SJSA1 (cell line): ENCODE measurements at places on chromosomes 12 and 14. TPM values are rescaled to one million over a fixed set of nuclear protein-coding genes. Genes with fewer than 3 reads are reported as not detected.

The PMCH gene
- total RNA-seq = not detected in 2 replicates

The HOXC12 gene
- 8.6 and 11.0 TPM in 2 replicates for total RNA-seq

The IGFBP6 gene
- 58.0 and 64.5 TPM in 2 replicates for total RNA-seq

The HOXC6 gene
- total RNA-seq = 2.9 and 6.2 TPM in 2 replicates

The PLEKHD1 gene
- 0.03 TPM in 1 of 2 replicates, not detected in the other for total RNA-seq

The RPL10L gene
- not detected in 2 replicates for total RNA-seq

The ARHGAP5 gene
- total RNA-seq = 46.4 and 64.8 TPM in 2 replicates

DNA sequence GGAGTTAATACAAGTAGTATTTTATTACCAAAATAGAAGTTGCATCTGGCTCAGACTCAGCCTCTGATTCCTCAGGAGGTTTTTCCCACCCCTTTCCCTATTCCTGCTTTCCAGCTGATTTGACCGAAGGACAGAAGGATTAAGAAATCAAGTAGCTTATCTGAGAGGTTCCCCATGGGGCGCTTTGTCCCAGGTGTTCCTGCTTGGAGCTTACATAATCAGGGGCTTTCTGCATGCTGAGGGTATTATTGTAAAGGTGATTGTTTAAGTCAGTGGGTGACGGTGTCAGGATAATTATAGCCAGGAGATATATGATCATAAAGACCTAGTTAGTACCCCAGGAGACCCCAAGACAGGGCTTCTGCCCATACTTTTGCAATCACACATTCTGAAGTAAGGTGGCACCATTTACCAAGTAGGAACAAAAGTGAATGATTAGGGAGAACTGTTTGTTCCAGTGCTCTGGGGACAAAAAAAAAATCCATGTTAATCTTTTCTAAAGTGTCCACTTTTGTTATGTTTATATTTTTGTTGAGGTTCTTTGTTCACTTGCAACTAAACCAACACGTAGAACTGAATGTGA lies 921.3 kb downstream of the NRXN3 start:
- no peak for DNase-seq

DNA sequence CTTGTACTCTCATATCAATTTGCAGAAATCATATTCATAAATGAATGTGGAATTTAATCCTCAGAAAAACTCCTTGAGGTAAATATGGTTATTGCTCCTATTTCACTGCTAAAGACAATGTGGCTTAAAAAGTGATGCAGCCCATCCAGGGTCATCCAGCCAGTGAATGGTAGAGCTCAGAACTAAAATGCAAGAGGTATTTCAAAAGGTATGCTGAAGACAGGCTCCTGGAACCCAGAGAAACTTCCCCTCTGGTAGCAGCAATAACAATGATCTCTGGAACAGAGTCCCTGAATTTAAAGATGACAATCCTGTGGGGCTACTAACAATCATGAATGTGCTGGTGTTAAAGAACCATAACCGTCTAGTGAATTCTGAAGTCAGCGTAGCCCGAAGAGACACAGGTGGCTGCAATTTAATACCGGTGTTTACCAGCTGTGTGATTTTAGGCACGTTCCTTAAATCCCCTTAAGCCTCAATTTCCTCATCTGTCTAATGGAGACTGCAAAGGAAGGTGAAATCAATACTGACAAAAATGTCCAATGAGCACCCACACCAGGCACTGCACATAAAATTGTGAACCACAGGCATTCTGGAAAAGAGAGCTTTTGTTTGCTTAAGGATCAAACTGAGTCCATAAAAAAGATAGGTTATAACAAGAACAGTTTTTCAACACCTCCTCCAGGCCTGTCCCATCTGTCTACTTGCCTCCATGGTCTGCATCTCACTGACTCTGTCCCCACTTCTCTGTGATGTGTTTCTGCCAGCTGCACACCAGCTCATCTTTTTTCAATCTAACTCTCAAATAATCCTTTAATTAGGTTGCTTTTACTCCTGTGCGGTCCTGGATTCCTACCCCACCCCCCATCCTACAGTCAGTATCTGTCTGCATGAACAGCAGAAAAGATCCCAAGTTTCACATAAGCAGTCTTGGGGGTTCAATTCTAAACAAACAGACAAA lies 10.5 kb downstream of the TM7SF3 start:
- no peak for DNase-seq

GRCh38 chr12:124539084-124540041 lies 28.0 kb downstream of the NCOR2 start:
- no peak for DNase-seq

- DNase-seq = no peak
Observed at GRCh38 chr14:81122326-81122725, 98.4 kb downstream of the GTF2A1 start.

DNA sequence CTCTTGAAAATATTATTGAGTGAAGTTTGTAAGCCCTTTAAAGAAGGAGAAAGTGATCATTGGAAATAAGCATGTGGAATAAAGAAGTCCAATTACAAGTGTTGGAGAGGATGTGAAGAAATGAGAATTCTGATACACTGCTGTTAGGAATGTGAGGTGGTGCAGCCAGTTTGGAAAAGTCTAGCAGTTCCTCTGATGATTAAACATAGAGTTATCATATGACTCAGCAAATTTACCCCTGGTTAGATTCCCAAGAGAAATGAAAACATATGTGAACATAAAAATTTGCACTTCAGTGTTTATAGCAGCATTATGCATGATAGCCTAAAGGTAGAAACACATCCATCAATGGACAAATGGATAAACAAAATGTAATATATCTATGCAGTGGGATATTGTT lies 319.9 kb downstream of the AEBP2 start:
- DNase-seq = no peak

DNA sequence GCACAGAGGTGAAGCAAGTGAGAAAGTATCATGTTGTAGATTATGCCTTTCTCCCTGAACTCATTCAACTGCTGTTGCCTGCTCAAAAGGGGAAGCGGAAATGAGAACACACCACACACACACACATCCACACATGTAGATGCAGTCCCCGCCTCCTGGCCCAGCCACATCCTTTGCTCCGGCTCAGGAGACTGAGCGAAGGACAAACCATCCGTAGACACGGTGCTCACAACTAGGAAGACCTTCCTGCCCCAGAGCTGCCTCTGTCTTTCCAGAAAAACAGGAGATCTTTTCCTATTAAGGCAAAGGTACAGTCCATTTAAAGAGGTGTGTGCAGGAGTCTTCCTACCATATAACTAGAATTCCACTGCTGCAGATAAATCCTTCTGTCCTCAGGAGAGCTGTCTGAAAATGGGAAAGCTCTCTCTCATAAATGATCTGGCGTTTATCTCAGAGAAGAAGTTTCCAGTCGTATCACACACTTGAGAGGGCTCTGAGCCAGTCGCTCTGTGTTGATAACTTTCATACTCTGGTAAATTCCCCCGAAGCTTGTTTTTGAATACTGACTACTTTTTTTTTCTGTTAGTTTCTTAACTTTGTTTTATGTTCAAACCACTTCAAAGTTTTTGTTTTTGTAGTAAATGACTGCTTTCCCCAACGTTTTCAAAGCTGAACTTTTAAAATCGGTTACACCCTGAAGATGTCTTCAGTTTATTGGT lies at the start of gene TESPA1:
TESPA1 (minus strand) TSS at position 105 of the 719 bp plus-strand sequence. CDS start 10,200 bp downstream, outside the sequence.
- DNase-seq = no peak

- no peak for DNase-seq
Observed at GRCh38 chr12:63018273-63018672, 83.3 kb upstream of the PPM1H start.

DNA sequence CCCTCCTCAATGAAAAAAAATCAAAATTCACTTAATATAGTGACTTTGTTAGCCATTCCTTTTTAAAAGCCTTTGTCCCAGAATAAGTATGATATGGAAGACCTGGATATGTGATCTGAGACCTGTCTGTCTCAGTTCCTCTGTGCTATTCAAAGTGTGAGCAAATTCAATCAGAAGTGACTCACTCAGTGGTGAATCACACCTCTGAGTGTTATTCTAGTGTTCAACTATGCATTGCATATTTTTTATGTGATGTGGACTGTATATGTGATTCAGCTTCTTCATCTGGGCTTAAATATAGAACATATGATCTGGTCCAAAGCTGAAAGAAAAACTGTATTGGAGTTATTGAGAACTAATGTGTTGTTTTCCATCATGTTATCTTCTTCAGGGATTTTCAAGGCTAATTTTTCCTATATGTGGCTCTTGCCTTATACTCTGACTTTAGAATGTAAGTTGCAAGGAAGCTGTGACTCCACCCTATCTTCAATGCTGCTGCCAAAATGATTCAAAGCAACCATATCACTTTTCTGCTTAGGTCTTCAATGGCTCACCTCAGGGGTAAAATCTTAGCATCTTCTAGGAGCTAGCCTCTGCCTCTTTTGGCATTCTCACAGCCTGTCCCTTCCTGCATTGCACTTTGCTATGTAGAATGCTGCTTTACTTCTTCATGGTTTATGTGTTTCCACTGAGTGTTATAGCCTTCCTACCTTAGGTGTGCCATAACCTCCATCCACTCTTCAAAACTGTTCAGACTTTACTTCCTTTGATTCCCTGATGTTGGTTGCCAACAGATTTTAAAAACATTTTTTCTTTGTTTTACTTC lies 169.8 kb downstream of the OTOGL start:
- DNase-seq = peak; percentile 74

DNA sequence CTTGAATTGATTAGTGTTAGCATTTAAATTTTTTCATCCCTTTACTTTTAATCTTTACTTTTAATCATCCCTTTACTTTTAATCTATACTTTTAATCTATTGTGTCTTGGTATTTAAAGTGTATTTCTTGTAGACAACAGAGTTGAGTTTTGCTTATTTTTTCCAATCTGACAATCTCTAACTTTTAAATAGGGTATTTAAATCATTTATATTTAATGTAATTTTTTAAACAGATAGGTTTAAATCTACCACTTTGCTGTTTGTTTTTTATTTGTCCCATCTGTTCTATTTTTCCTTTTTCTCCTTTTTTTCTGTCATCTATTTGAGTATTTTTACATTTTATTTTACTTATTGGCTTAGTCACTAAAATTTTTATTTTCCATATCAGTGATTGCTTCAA lies 68.3 kb downstream of the TTC7B start:
- DNase-seq = no peak

GRCh38 chr14:70616646-70617045 lies 16.2 kb upstream of the MED6 start:
- no peak for DNase-seq

DNA sequence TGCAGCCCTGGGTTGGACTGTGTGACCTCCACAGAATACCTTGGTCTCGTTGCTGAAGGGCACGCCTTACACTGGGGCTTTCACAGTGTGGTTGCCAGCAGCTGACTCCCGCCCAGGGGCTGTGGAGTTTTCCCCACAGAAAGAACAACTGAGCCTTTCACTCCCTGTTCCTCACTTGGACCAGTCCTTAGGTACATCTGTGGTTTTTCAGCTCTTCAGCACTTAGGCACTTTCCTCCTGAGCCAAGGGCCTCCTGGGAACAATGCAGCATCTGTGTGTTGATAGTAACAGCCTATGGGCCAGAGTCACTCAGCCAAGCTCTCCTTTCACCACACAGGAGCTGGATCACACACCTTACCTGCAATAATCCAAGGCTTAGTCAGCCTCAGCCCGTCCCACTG lies 25.0 kb downstream of the ERP27 start:
- DNase-seq = no peak

- DNase-seq = no peak
Observed at GRCh38 chr14:89507521-89507920, 90.5 kb upstream of the FOXN3 start.

GRCh38 chr12:1444142-1444516 lies 150.3 kb downstream of the FBXL14 start:
- no peak for DNase-seq

DNA sequence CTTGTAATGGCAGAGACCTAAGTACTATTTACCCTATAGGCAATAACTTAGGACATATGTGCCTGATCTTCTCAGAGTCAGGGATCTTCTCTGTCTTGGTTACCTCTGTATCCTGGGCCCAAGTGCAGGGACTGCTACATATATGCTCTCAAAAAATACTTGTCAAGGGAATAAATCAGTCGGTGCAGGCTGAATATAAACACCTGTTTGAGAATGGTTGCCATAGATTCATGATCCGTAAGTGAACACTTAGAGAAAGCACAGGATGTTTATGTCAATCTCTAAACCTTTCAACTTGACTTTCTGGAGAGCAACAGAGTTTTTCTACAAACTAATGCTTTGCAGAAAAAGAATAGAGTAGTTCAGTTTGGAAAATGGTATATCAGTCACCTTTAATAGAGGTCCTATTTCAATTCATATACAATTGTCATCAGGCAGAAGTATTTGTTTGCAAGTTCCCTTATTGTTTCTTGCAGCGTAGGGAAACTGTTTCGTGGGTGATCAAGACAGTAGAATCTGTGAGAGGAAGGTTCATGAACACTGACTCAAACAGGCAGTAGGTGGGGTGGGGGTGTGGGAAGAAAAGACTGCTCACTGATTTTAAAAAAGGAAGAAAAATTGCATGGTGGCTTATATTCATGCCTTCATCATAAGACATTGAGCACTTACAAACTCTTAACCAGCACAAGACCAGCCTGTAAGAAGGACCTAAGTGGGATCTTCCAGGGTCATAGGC lies 6.0 kb upstream of the UBE2N start:
- no peak for DNase-seq

DNA sequence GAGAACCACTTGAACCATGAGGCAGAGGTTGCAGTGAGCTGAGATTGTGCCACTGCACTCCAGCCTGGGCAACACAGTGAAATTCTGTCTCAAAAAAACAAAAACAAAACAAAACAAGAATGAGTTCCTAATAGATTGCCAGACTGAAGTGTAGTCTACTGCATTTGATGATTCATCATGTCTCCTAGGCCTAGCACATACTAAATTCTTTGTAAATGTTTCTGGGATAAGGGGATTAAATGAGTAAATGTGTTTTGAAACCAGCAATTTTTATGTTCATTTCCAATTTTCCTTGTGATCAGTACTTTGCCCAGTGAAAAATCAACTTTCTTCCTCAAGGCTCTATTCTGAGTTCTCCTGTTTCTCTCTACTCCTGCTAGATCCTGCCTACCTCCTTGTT lies 2.9 kb upstream of the DYRK2 start:
- DNase-seq = peak; percentile 26

DNA sequence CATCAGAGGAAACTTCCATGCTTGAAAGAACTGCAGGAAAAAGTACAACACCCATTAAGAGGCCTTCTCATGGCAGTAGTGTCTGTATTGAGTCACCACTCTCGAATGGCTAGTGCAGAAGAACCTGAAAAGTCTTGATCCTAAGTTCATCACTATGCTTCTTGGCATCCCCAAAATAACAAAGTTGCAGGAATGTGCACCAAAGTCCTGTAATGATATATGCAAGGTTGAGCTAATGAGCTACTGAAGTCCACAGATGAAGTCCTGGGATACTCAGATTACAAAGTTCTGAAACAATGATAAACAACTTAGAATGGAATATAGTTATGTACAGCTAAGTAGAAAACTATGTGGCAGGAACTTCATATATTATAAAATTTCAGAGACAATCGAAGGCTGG lies 545.4 kb downstream of the FOXG1 start:
- no peak for DNase-seq

GRCh38 chr14:65748796-65749195 lies 336.3 kb downstream of the FUT8 start:
- no peak for DNase-seq

DNA sequence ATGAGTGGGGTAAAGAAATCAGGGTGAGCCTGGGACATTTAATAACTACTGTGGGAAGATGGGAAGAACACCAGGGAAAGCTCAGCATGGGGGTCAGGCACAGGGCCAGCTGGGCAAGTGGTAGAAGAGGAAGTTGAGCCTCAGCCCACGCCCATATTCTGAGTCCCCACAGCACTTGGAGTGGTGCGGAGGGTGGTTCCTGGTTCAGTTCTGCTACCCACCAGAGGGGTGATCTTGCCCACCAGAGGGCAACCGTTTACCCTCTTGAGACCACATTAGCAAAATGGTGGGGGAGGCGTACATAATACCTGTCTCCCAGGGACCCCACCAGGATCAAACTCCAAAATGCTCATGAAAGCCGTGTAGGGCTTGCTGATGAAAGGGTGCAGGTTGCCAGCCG lies 16.8 kb upstream of the ANKRD33 start:
- DNase-seq = no peak

- DNase-seq = no peak
Observed at GRCh38 chr12:89976866-89977265, 268.2 kb upstream of the ATP2B1 start.
